ENCODE measurements at places on chromosomes 12 and 14.
A peak's percentile ranks its signal among the peaks of the same experiment; 100 is the strongest.

- no peak for DNase-seq
Measured at GRCh38 chr14:22304326-22304725, 284.7 kb downstream of the DAD1 start.

DNA sequence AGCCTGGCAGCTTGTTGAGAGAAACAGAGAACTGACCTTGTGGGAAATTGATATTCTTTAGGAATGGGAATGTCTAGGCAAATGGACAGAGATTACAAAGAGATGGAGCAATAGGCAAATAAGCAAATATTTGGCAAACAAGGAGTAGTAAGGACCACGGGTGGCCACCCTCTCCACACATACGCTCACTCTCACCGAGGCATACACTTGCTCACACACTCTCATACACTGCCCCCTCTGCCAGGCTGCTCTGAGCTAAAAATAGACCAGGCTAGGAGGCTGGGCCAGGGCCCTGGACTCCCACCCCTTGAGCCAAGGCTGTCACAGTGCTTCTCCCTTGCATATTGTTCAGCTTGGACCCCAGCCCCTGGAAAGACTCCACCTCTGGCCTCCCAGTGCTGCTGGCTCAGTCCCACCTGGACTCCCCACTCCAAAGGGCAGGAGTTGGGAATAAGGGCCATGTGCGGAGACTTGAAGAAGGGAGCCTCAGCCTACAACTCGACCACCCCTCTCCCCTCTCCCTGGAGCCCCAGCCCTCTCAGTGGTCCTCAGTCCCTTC lies 1.1 kb downstream of the PPP1R1A start:
- DNase-seq = peak; percentile 82

DNA sequence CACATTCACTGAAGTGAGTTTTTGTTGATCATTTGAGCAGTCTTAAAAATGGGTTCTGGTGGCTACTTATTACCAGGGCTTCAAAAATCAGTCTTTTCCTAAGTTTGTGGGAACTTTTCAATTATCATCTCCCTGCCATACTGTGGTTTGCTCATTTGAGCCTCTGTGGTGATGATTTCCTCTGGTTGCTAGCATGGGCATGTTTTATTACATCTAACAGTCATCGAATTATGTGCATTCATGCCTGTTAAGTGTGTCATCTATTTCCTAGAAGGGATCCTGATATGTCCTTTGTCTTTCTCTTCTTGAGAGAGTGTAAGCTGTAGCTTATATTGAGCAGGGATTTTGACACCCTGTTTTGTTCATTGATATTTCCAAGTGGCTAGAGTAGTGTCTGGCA lies 116.8 kb downstream of the WIF1 start:
- no peak for DNase-seq

DNA sequence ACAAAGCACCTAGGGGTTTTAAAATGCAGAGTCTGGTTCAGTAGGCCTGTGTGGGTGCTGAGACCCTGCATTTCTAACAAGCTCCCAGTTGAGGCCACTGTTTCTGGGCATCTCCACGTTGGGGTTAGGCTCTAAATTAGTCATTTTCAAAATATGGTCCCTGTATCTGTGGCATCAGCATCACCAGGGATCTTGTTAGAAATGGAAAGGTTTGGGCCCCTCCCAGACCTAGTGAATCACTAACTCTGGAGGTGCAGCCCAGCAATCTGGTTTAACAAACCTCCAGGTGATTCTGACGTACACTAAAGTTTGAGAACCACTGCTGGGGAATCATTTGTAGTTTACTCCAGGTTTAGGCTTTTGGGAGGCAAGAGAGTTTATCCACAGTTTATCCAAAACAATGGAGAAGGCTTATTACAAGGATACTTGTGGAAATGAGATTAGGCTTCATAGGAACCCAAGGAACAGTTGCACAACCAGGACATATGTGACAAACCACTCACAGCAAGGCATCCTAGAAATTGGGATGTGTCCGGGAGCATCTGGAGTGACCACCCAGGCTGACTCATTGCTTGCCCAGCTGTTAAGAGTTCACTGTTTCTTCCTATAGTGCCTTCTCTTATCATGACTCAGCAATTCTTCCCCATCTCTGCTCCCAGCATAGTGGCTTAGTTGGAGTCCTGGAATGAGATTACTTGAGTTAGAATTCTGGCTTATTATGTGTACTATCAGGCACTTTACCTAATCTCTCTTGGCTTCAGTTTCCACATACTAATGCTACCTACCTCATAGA lies 71.6 kb upstream of the STXBP6 start:
- DNase-seq = no peak

- no peak for DNase-seq
Measured at GRCh38 chr14:20798318-20798717, 4.3 kb downstream of the RNASE1 start.

DNA sequence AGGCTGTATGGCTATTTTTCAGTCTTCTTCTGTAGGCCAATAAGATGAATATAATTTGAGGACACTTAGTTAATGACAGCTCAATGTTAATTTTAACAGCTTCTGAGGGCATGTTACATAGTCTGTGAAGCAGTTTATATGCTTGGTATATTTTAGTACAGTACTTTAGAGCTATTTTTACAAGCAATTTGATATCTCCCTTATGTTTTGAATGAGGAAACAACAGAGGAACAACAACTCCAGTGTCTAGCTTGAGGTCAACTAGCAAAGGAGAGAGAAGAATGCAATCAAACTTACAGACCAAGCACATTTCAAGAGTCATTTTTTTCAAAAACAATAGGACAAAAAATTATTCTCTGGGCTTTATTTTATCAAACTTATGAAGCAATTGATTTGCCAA lies 469.1 kb upstream of the DCN start:
- no peak for DNase-seq

GRCh38 chr12:1201886-1202285 lies 210.9 kb downstream of the ERC1 start:
- DNase-seq = no peak

DNA sequence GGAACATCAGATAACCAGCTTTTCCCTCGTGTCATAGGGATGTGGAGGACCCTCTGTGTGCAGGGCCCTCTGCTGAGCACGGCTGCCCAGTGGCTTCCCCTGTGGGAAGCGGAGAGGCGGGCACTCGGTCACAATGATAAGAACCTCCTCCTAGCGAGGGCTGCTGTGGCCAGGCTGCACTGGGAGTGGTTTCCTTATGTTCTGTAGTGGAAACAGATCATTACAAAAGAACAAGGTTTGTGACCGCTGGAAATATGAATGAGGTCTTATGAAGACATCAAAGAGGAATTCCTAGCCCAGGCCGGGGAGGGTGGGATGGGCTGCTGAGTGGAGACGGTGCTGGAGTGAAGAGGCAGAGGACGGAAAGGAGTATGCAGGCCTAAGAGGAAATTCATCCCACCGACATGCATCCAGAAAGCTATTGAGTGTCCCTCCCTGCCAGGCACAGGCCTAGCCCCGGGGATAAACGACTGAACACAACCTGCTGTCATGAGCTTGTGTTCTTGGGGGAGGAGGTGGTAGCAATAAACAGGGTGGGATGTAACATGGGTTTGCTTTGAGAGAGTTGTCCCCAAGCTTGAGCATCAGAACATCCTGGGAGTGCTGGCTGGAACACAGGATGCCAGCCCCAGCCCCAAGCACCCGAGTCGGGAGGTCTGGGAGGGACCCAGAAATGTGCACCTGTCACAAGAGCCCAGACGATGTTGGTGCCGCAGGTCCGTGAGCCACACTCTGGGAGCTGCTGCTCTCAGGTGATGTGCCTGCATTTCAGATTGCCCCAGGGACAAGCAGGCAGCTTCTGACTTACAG lies 37.5 kb downstream of the FZD10 start:
- DNase-seq = no peak

- DNase-seq = no peak
Measured at GRCh38 chr12:57729321-57729844, 9.2 kb downstream of the AGAP2 start.

GRCh38 chr14:54256156-54256555 lies 140.7 kb upstream of the CDKN3 start:
- DNase-seq = no peak

- DNase-seq = no peak
Measured at GRCh38 chr14:91722386-91722785, 9.5 kb downstream of the CATSPERB start.

DNA sequence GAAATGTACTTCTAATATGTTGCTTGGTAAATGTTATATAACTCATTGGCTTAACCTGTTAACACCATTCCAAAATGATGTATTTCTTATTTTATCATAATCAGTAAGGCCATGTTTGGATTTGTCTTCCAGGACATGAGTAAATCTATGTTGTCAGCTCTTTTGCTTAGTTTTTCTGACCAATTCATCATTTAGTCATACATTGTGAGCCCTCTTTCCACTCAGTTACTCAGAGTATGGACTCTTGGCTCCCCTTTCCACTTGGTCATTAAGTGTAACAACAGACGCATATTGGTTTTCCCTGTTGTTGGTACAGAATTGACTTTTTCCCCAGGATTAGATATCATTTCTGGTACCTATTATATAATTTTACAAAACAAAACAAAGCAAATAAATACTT lies 9.0 kb upstream of the CLEC4D start:
- DNase-seq = no peak

DNA sequence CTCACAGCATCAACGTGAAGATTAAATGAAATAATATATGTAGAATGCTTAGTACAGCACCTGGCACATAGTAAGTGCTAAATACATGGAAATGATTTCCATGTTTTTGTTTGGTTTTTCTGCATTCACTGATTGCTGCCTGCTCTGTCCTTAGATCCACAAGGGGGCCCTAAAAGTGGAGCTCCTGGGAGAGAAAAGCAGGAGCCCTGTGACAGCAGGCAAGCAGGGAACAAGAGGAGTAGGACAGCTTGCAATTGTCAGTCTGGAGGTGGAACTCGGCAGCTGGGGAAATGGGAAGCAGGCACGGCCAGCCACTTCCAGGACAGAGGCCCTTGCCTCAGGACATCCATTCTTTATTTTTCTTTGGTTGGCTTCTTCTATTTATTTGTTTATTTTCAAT lies 292.9 kb downstream of the BMP4 start:
- no peak for DNase-seq

- DNase-seq = no peak
Measured at GRCh38 chr12:68290126-68290525, 36.7 kb upstream of the IL22 start.

GRCh38 chr12:127381043-127381668 lies 885.8 kb upstream of the TMEM132C start:
- DNase-seq = peak; percentile 63

DNA sequence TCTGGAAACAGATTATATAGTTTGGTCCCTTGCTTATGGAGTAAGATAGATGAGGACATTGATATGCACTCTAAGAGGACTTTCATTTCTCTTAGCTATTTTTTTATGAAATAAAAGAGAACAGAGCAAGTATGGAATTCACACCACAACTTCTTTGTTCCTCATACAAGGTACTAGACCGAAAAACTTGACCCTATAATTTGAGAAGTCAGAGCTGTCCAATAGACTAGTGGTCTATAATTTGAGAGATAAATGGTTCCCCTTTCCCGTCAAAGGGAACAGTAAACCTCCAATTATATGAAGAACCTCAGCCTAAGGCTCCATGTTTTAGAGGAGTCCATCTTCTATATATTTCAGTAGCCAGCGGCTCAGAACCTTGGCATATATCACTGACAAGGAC lies 58.5 kb upstream of the HIF1A start:
- no peak for DNase-seq

DNA sequence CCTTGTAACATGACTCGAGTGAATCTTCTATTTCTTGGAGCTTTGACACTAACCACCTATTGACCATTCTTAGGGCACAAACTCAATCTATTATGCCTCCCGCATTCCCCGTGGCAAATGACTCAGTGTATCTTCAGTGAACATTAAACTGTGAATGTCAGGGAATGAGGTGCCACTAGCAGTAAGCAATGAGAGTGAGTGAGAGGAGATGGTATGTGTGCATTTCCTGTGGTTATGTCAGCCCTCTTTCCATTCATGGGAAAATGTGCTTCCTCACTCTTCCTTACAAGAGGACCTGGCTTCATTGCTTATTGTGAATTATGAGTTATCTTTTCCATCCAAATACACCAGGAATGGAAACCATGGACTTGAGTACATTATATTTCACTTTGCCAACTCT lies 229.2 kb downstream of the EMP1 start:
- DNase-seq = no peak

DNA sequence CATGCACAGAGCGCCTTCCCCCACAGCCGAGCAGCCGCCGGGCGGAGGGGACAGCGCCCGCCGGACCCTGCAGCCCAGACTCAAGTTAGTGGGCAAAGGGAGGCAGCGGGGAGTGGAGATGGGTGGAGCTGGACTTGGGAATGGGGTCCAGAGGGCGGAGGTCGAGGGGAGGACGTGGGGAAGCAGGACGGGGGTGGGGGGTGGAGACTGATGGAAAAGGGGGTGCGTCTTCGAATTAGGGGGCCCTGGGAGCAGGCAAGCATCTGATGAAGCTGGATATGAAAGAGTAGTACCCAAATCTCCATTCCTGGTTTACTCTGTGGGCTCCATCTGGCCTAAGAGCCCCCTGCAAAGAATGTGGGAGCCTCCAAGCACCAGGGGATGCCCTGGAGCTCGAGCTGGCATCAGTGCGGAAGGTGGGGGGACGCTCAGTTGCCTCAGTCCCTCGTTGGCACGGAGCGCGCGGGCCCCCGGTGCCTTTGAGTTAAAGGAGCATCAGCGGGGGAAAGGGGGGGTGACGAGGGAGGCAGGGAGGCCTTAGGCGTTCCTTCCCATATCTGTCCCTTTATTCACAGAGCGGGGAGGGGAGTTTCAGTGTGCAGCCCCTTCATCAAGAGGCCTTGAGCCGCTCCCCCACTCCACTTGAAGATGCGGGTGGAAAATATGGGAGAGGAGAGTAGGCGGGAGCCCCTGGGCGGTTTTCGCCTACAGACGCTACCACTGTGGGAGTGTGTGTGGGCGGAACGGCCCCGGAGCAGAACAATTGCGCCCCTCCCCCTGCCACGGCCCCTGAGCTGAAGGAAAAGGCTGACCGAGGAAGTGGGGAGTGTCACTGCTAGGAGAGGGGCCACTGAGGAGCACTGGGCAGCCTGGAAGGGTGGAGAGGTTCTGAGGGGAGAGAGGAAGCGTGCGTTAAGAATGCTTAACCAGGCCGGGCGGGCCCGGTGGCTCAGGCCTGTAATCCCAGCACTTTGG lies 644 bp downstream of the NAB2 start:
- peak; percentile 46 for DNase-seq

DNA sequence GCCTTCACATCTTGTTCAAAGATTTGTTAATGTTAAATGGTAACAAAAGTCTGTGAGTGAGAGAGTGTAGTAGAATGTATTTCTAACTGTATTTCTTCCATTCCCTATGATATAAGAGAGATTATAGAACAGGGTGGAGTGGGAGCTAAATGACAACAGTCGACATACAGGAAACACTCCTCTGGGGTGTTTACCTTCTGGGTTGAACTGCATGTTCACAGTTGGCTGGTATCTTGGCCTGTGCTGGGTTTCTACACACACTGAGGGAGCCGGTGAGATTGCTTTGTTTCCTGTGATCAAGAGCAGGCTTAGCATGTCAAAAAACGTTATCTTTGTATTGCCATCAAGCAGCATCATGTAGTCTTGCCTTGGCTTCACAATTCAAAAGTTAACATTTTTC lies 274.3 kb upstream of the FAR2 start:
- no peak for DNase-seq

DNA sequence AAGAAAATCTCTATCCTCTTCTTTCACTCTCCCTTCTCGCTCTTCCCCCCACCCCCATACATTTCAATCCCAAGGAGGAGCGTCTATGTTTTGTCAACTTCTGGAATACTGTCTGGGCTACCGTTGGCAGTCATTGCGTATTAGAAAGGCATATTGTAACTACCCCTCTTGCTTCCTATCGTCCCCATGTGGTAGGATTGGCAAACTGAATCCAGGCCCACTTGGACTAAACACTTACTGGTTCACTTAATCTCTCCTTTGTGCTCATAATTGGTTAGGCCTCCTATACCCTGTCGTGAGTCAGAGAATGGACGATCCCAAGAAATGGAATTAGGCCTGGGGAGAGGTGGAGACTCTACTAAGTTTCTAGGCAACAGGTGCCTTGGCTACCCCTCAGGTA lies 68.8 kb upstream of the SLC8A3 start:
- no peak for DNase-seq

Data from posterior cingulate gyrus (tissue), 11 donors.